Peyer's patch (tissue), 4 donors: ENCODE measurements at places on chromosomes 11 and 22. TPM values are rescaled to one million over a fixed set of nuclear protein-coding genes. Genes with fewer than 3 reads are reported as not detected.

The PICK1 gene
- 51.7 TPM for total RNA-seq

GRCh38 chr22:27686534-27686933 lies 115.0 kb downstream of the MN1 start:
- H3K27me3 ChIP-seq = no peaks in the 10 kb centered on the region
- peak; percentile 67 for DNase-seq
- H3K36me3 ChIP-seq = no peaks in the 10 kb centered on the region
- no peaks in the 10 kb centered on the region for H3K4me1 ChIP-seq

The XPNPEP3 gene
- 1.4 TPM for total RNA-seq

The BDNF gene
- 1.3 TPM for total RNA-seq

The DENND5A gene
- total RNA-seq = 26.0 TPM

The BATF2 gene
- total RNA-seq = 11.1 TPM

GRCh38 chr11:76856106-76856505 lies 4.6 kb upstream of the ACER3 start:
- H3K36me3 ChIP-seq = no peaks in the 10 kb centered on the region
- H3K4me3 ChIP-seq = no peak overlapping the region
- H3K27ac ChIP-seq = no peak overlapping the region
- DNase-seq = no peak
- no peaks in the 10 kb centered on the region for H3K27me3 ChIP-seq

- peak; percentile 41 for DNase-seq
- peaks cover 4% of the 10 kb centered on the region for H3K27me3 ChIP-seq
- no peaks in the 10 kb centered on the region for H3K36me3 ChIP-seq
- H3K27ac ChIP-seq = no peak overlapping the region
- H3K4me3 ChIP-seq = peak overlapping the region; percentile 34
- peaks cover 27% of the 10 kb centered on the region for H3K4me1 ChIP-seq
Observed at GRCh38 chr22:50014655-50015401, 2.3 kb upstream of the IL17REL start.

DNA sequence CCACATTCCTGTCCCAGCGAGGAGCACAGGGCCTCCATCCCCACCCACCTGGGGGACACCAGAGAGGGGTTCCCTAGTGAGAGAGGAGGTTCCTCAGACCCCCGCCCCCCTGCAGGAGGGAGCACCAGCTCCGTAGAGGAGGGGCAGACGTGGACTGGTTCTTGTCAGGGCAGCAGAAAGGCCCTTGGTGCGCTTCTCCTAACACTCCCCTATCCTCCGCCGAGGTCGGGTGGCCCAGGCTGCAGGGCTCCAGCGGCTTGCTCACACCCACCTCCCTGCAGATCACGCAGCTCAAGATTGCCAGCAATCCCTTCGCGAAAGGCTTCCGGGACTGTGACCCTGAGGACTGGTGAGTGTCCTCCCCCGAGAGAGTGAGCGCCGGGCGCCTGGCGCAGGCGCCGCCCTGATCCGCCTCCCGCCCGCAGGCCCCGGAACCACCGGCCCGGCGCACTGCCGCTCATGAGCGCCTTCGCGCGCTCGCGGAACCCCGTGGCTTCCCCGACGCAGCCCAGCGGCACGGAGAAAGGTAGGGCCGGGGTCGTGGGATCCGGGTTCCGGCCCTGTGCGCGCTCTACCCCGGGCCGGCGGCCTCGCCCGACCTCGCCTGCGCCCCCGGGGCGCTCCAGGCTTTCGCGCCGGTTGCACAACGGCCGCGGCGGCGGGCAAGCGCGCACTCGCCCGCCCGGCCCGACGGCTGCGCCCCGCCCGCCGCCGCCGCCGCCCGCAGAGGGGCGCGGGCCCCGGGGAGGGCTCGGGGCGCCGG lies 5.1 kb downstream of the TBX1 start:
- peak overlapping the region; percentile 40 for H3K4me3 ChIP-seq
- H3K36me3 ChIP-seq = no peaks in the 10 kb centered on the region
- H3K27me3 ChIP-seq = peaks cover 67% of the 10 kb centered on the region
- peaks cover 32% of the 10 kb centered on the region for H3K4me1 ChIP-seq

DNA sequence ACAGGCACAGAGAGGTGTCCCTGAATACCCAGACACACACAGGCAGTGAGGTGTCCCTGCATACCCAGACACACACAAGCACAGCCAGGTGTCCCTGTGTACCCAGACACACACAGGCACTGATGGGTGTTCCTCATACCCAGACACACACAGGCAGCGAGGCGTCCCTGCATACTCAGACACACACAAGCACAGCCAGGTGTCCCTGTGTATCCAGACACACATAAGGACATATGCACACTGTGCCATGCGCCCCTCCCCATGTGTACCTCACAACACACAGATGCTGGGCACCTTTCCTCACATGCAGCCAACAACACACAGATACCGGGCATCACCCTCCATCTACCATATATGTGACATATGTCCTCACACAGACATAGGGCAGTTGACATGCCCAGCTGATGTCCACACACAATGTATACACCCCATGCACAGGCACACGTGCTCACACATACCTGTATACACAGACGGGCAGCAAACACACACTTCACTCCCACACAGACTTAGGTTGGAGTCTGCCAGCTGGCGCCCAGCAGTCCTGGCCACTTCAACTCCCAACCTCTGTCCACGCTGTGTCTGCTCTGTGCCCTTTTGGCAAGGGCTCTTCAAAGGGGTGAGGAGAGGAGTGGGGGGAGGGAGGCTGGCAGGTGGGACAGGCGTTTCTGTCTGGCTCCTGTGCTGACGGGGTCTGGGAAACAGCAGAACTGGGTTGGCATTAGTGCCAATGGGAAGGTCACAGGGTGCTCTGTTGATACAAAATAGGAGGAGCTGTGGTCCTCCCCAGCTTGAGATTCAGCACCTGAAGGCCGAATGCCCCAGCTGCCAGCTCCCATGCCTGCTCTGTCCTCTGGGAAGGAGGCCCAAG lies 69.4 kb upstream of the ALX4 start:
- no peak overlapping the region for H3K4me3 ChIP-seq
- no peaks in the 10 kb centered on the region for H3K36me3 ChIP-seq
- no peak overlapping the region for H3K27ac ChIP-seq

DNA sequence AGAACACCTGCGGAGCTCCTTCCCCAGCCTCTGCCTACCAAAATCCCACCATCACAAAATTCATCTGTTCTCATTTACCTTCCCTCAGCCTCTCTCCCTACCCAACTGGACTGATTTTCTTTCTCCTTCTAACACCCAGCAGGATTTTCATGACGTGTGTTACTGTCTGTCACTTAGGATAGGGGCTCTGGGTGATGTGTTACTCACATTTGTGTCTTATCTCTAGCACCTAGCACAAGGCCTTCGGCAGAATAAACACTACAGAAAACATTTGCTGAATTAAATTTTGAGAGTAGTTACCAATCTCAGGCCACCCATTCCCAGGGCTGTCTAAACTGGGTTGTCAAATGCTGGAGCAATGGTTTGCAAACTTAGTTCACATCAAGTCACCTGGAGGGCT lies 88.0 kb downstream of the NTM start:
- no peaks in the 10 kb centered on the region for H3K36me3 ChIP-seq
- H3K27ac ChIP-seq = no peak overlapping the region
- no peaks in the 10 kb centered on the region for H3K4me1 ChIP-seq
- no peak overlapping the region for H3K4me3 ChIP-seq
- no peaks in the 10 kb centered on the region for H3K27me3 ChIP-seq

DNA sequence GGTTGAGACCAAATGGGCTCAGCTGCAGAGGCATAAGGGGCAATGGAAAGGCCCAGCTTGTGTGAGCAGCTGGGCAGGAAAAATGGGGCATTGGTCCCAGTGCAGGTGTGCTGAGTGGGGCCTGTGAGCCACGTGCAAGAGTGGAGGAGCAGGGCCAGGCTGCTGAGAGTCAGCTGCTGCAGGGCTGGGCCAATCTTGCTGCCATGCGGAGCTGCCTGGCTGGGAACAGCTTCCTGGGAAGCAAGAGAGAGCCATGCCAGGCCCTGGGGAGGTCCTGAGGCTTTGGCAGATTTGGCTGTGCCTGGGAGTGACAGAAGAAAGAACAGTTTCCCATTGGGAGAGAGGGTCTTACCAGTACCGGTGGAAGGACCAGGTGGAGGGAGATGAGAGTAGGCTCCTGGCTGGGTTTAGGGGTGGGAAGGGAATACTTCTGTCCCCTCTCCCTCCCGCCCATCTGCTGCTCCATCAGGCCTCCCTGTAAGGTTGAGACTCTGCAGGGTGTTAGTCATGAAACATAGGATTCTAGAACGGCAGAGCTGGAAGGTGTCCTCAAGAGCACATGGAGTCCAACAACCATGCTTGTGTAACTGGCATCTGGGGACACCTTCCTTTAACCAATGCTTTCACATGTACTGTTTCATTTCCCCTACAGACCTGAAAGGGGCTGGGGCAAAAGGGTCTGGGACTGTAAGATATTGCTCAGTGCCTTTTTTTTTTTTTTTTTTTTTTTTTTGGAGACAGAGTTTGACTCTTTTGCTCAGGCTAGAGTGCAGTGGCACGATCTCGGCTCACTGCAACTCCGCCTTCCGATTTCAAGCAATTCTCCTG lies 10.4 kb downstream of the SEPTIN3 start:
- no peak overlapping the region for H3K4me3 ChIP-seq
- DNase-seq = no peak
- H3K4me1 ChIP-seq = peaks cover 4% of the 10 kb centered on the region
- no peaks in the 10 kb centered on the region for H3K36me3 ChIP-seq
- H3K27me3 ChIP-seq = peaks cover 28% of the 10 kb centered on the region

DNA sequence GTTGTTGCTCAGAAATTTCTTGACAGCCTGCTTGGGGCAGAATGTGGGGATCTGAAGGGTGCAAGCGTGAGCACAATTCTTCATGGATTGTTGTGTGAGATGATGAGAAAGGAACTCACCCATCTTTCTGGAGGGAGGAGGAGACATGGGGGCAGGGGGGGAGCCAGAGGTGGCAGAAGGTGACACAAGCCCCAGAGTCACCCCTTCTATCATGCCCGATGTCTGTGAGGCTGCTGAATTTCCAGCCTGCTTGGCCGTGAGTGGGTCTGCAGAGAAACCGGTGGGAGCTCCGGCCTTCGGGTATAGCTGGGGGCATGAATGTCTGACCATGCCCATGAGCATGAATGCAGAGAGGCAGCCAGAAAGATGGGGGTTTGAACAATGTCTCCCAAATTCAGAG lies 870.7 kb downstream of the TBC1D22A start:
- H3K36me3 ChIP-seq = no peaks in the 10 kb centered on the region
- no peaks in the 10 kb centered on the region for H3K27me3 ChIP-seq
- no peak overlapping the region for H3K27ac ChIP-seq
- no peaks in the 10 kb centered on the region for H3K4me1 ChIP-seq
- no peak for DNase-seq

DNA sequence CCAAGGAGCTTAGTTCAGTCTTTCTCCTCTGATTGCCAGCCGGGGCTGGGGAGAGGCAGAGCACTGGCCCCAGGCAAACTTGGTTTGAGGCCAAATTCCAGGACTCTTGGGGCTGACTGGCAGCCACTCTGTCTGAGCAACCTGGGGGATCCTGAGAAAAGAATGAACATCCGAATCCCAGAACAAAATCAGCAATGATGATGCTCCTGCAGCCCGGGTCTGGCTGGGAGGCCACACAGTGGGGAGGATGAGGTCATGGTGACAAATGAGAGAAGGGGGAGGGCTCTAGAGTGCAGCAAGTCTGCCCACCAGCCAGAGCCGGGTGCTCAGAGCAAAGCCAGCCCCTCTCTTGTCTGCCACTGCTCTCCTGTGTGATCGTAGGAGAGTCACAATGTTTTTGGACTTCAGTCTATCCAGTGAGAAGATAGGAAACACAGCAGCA lies 71.8 kb upstream of the PAX6 start:
- H3K27me3 ChIP-seq = no peaks in the 10 kb centered on the region
- H3K4me3 ChIP-seq = no peak overlapping the region
- no peak overlapping the region for H3K27ac ChIP-seq
- DNase-seq = no peak

The LIN7C gene
- total RNA-seq = 30.5 TPM

- H3K27me3 ChIP-seq = no peaks in the 10 kb centered on the region
- peaks cover 36% of the 10 kb centered on the region for H3K36me3 ChIP-seq
- H3K4me1 ChIP-seq = no peaks in the 10 kb centered on the region
- H3K4me3 ChIP-seq = no peak overlapping the region
- no peak overlapping the region for H3K27ac ChIP-seq
Observed at GRCh38 chr11:62514151-62514550, 32.5 kb downstream of the AHNAK start.

The TRIM29 gene
- 9.1 TPM for total RNA-seq

GRCh38 chr11:1857064-1857463 lies 4.2 kb downstream of the LSP1 start:
- H3K27me3 ChIP-seq = no peaks in the 10 kb centered on the region
- no peak for DNase-seq
- no peaks in the 10 kb centered on the region for H3K4me1 ChIP-seq
- H3K4me3 ChIP-seq = no peak overlapping the region

The KBTBD3 gene
- 10.4 TPM for total RNA-seq

The TRAF6 gene
- 18.4 TPM for total RNA-seq

DNA sequence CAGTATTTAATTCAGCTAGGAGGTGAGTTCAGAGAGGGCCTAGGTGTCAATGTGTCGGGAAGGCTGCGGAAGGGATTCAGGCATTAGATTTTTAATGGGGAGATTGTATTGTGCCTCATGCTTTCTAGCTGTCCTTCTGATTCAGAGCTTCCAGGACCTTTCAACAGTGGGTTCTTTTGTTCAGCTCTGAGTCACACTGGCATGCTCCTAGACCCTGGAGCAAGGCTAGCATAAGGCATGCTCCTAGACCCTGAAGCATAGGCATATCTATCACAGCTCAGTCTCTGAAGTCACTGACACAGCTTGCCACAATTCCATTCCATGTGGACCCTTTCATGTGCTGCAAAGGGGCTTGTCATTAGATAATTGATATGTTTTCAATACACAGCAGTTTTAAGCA lies 396.9 kb downstream of the RAB38 start:
- no peaks in the 10 kb centered on the region for H3K4me1 ChIP-seq
- H3K27me3 ChIP-seq = no peaks in the 10 kb centered on the region
- H3K27ac ChIP-seq = no peak overlapping the region
- H3K36me3 ChIP-seq = no peaks in the 10 kb centered on the region
- H3K4me3 ChIP-seq = no peak overlapping the region
- DNase-seq = no peak

DNA sequence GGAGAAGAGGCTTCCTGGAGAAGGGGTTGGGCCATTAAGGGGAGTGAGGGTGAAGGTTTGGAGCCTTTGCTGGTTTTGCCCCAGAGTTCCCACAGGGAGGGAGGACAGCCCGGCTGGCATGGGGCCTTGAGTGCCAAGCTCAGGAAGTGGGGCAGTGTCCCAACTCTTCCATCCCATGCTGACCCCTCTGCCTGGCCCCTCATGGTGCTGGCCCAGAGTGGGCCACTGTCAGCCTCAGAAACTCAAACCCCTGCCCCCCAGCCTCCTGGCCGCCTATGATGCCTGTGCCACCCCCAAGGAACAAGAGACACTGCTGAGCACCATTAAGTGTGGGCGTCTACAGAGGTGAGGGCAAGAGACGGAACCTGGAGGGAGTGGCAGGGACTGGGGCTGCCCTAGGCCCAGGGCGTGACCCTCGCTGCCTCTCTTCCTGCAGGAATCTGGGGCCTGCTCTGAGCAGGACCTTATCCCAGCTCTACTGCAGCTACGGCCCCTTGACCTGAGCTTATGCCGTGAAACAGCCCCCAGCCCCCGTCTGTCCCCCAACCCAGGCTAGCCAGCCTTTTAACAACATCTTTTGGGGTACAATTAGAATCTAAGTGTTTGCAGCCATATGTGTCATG lies 5.4 kb downstream of the MUS81 start:
- H3K27ac ChIP-seq = no peak overlapping the region
- H3K36me3 ChIP-seq = peaks cover 58% of the 10 kb centered on the region
- peaks cover 11% of the 10 kb centered on the region for H3K4me1 ChIP-seq

The SART1 gene
- 28.4 TPM for total RNA-seq

GRCh38 chr11:40104941-40105550 lies 1354.4 kb downstream of the LRRC4C start:
- no peak for DNase-seq
- H3K4me1 ChIP-seq = no peaks in the 10 kb centered on the region
- no peak overlapping the region for H3K27ac ChIP-seq
- no peaks in the 10 kb centered on the region for H3K27me3 ChIP-seq
